Body of pancreas (tissue), 4 donors: ENCODE measurements at places on chromosomes 1 and 21. TPM values are rescaled to one million over a fixed set of nuclear protein-coding genes. Genes with fewer than 3 reads are reported as not detected.
A peak's percentile ranks its signal among the peaks of the same experiment; 100 is the strongest.

- no peak for DNase-seq
Measured at GRCh38 chr1:154753426-154753825, 116.7 kb downstream of the KCNN3 start.

DNA sequence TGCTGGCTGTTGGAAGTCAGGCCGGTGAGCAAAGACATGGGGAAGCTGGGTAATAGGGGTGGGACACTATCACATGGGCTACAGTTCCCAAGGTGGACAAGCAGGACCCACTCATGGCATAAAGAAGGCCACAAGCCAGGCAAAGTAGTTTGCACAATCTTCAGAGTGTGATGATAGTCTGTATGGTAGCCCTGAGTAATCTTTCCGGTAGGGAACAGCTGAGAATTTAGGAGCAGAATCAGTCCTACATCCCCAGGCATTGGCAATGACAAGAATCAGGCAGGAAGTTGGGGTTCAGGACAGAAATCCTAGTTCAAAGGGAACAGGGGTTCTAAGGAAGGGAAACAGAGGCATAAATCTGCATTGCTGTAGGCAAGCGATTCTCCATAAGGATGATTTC lies 23.9 kb upstream of the SPATA6 start:
- no peak for DNase-seq

DNA sequence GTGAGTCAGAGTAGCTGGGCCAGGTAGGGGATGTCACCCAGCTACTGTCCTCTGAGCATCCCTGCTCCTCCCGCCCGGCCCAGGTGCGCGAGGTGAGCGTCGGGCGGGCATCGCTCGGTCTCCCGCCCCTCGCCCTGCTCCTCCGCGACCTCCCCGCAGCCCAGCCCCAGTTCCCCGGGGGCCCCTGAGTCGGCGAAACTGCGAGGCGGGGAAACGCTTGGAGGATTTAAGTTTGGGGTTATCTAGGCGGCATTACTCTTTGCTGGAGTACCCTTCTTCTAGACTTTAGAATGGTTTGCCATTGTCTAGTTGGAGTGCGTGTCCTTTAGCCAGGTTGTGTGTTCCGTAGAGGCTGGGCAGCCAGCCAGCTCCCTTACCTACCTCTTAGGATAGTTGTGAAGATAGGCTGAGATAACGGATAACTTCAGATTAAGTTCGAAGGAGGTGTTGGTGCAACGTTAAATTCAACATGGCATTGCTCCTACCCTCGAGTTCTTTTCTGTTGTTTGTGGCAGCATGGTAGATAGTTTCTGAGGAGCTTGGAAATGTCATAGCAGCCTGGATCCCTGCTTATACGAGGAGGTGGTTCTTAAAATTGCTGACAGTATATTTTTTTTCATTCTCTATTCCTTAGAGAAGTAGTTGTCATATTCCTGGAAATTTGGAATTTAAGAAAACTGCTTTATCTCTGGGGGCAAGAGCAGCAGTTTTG lies 697 bp downstream of the AGO3 start:
- DNase-seq: peak; percentile 36

GRCh38 chr1:212070720-212071302 lies 35.3 kb downstream of the DTL start:
- DNase-seq: no peak

DNA sequence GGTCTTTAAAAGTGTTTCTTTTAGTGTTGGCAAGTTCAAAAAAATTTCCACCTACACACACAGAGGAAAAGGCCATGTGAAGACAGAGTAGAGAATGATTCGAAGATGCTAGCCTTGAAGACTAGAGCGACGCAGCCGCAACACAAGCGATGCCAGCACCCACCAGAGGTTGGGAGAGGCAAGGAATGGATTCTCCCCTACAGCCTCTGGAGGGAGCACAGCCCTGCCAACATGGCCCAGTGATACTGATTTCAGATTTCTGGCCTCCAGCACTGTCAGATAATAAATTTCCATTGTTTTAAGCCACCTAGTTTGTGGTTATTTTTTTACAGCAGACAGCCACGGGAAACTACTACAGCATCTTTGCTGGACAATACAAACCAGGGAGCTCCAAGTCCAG lies 6.9 kb upstream of the ADAR start:
- no peak for DNase-seq

The RGS8 gene
- not detected for total RNA-seq

The SLFNL1 gene
- total RNA-seq: 0.33 TPM
